Fibroblast of the aortic adventitia (primary cell): ENCODE measurements at places on chromosomes 3 and 15. TPM values are rescaled to one million over a fixed set of nuclear protein-coding genes. Genes with fewer than 3 reads are reported as not detected.

Gene TCTA
- total RNA-seq, result 22.7 and 27.8 TPM in 2 replicates

Gene ACVR2B
- 1.6 and 2.5 TPM in 2 replicates for total RNA-seq

Gene THBS1
- total RNA-seq, result 141 and 353 TPM in 2 replicates

Gene GPR176
- total RNA-seq, result 49.7 and 160 TPM in 2 replicates

Gene PFKFB4
- 4.7 and 6.1 TPM in 2 replicates for total RNA-seq

Gene CNTN6
- total RNA-seq, result 1.3 TPM in 1 of 2 replicates, not detected in the other

DNA sequence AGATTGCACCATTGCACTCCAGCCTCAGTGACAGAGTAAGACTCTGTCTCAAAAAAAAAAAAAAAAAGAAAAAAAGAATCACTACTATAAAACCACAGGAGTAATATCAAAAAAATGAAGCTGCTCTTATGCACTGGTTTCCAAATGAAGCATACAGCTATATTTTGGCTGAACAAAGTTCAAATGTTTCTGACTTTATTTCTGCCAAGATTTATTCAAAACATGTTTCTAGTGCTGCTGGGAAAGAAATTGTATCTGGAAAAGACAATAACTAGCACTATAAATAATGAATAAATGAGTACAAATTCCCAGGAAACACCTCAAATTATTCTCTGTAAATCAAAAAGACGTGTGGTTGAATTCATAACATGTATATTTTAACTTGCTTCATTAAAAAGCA is 102.5 kb upstream of the MME start:
- no peak for DNase-seq

DNA sequence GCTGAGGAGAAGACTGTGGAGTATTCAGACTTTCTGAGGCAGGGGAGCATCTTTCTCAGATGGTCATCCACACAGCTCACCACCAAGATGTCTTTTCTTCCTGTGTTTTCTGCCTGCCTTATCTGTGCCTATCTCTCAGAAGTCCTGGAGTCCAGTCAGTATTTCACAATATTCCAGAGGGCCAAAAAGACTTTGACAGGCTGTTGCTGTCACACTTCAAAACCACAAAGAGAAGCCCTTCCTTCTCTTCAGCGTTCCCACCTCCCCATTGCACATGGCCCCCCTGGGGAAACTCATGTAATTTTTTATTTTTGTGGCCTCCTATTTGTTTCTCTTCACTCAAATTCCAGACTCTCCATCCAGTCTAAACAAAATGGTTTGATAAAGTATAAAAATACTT is 585.2 kb downstream of the EPHA3 start:
- DNase-seq, result no peak

- DNase-seq, result peak; percentile 20
Measured at GRCh38 chr3:175200391-175201095, 341.4 kb downstream of the NAALADL2 start.

- DNase-seq, result no peak
Measured at GRCh38 chr15:69389426-69389825, 24.7 kb upstream of the KIF23 start.

GRCh38 chr3:127149621-127150310 is 43.2 kb upstream of the PRR23E start:
- no peak for DNase-seq

- DNase-seq, result no peak
Measured at GRCh38 chr15:83100097-83100646, 7.3 kb upstream of the TM6SF1 start.

DNA sequence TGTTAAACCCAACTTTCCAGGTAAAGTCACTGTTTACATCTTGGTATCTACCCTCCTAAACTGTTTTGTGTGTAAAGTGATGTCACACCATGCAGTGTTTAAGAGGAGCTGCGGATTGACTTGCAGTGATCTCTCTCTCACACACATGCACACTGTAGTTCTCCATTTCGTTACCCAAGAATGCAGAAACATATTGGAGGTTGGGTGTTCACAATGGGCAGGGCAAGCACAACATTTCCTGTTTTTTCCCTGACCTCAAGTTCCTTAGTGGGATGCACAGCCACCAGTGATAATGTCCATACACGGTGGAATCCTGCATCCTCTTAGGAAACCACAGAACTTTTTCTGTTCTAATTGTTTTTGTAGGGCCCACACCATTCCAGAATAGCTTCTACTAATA is 85.3 kb upstream of the CFAP20DC start:
- no peak for DNase-seq
